Lung (tissue), 17 donors: ENCODE measurements at places on chromosomes 5 and 9. TPM values are rescaled to one million over a fixed set of nuclear protein-coding genes. Genes with fewer than 3 reads are reported as not detected.

DNA sequence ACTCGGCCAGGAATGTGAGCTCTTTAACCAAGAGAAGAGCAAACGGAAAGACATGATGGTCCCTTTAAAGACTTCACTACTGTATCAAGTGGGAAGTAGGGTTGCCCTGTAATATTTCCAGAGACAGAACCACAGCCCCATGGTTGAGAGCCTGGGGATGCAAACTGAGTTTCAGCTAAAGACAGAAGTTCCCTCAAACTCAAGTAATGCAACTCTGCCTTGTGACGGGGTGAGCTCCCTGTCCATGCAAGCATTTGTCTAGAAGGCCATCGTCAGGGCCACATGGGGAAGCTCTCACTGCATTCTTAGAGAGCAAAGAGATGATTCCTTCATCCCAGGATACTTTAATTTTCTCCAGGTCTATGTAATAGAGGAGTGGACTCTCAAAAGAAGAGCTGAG lies 82.8 kb downstream of the INSYN2B start:
- no peak overlapping the region for H3K4me3 ChIP-seq
- H3K4me1 ChIP-seq = peaks cover 4% of the 10 kb centered on the region
- H3K36me3 ChIP-seq = no peaks in the 10 kb centered on the region
- DNase-seq = no peak
- no peak overlapping the region for H3K27ac ChIP-seq
- H3K27me3 ChIP-seq = no peaks in the 10 kb centered on the region

DNA sequence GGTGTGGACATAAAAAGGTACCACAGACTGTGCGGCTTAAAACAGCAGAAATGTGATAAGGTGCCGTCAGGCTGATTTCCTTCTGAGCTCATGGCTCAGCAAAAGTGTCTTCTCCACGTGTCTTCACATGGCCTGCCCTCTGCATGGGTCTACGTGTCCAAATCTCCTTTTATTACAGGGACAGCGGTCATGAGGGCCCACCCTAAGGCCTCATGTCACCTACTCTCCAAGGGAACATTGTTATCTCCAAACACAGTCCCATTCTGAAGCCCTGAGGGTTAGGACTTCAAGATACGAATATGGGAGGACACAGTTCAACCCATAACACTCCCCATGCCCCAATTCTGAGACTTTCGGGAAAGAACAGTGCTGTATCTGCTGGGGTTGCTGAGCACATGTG lies 35.2 kb downstream of the COL23A1 start:
- DNase-seq = no peak
- no peaks in the 10 kb centered on the region for H3K4me1 ChIP-seq
- no peaks in the 10 kb centered on the region for H3K27me3 ChIP-seq
- H3K4me3 ChIP-seq = no peak overlapping the region

DNA sequence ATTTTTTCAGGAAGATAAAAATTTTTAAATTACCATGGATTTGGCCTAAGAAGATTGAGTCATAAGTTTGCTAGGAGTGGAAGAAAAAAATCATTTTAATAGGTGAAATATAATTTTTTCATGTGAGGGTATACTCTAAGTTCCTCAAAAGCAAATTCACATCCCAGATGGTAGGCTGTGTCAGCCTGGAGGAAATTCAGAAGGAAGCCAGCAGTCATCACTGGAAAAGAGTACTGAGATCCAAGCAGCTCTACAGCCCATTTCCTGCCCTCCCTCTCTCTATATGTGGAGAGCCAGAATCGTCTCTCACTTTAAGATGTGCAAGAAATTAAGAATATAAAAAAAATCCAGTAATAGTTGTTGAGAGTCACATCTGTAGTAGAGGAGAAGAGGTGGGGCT lies 126.5 kb upstream of the CDH18 start:
- no peak for DNase-seq
- H3K27ac ChIP-seq = no peak overlapping the region
- H3K36me3 ChIP-seq = no peaks in the 10 kb centered on the region
- H3K4me1 ChIP-seq = no peaks in the 10 kb centered on the region

- H3K4me1 ChIP-seq = peaks cover 8% of the 10 kb centered on the region
- no peaks in the 10 kb centered on the region for H3K27me3 ChIP-seq
- H3K4me3 ChIP-seq = no peak overlapping the region
- no peak for DNase-seq
These were observed 876.1 kb downstream of the TLE4 start for GRCh38 chr9:80447876-80448275.

DNA sequence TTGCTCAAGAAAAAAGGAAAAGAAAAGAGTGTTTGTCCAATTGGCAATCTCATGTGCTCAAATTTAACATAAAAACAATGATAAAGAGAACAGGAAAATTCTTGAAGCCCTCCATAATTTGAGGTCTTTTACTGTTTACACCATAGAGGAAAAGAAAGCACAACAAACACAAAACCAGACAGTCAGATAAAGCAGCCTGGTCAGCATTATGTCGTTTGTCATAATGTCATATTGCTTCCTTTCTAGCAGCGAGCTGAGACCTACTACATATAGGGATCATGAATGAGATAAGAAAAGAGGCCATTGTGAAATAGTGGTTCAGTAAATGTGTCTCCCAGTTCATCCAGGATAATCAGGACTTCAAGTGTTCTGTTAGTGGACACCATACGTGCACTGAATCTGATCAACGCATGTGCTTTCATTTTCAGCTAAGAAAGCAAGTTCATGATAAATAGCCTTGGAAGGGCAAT lies 64.7 kb upstream of the SELENOP start:
- no peaks in the 10 kb centered on the region for H3K36me3 ChIP-seq
- H3K27ac ChIP-seq = no peak overlapping the region
- peaks cover 9% of the 10 kb centered on the region for H3K4me1 ChIP-seq

GRCh38 chr5:115389034-115389798 lies 92.8 kb upstream of the CCDC112 start:
- H3K27me3 ChIP-seq = no peaks in the 10 kb centered on the region
- no peak overlapping the region for H3K27ac ChIP-seq
- no peaks in the 10 kb centered on the region for H3K36me3 ChIP-seq
- H3K4me3 ChIP-seq = no peak overlapping the region
- no peaks in the 10 kb centered on the region for H3K4me1 ChIP-seq
- DNase-seq = no peak

The TERT gene
- total RNA-seq = not detected

The ASB6 gene
- total RNA-seq = 11.8 TPM

The DBH gene
- 0.48 TPM for total RNA-seq

The TEX48 gene
- total RNA-seq = not detected

The BHMT gene
- 0.46 TPM for total RNA-seq
